ENCODE measurements at places on chromosomes 5 and 9.

DNA sequence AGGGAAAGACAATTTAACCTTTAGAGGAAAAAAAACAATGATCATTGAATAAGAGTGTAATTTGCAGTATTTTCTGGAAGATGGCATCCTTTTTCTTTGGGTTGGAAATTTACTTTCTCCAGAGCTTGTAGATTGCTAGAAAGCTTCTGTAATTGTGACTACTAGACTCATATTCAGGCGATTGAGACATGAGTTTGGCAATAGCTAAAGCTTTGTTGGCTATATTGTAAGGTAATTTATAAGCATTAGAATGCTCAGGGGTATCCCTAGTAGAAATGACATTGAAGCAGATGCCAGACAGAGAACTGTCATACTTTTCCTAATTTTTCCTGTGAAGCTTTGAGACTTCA lies 115.3 kb downstream of the UNC13B start:
- no peak for DNase-seq

DNA sequence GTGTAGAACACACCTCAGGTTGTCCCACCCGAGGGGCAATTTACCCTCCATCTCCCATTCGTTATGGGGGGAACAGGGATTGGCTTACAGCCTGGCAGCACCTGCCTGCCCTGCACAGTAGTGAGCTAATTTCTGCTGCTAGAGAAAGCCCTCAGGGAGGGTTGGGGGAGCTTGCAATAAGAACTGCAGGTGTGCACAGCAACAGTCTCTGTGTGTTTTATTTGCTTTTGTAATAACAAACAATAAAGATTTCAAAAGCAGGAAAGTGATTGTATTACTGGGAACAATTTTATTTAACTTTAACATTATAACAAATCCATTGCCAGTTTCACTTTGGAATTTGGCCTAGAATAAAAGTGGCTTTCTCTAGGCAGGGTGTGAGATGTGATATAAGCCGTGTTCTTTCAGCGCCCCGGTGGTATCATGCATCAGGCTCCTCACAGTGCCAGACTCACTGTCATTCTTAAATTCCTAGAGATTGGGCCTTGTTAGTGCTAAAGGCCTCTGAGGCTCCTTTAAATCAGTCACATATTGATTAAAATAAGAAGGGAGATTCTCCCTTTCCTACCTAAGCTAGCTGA lies 81.1 kb downstream of the RMI1 start:
- DNase-seq = no peak

DNA sequence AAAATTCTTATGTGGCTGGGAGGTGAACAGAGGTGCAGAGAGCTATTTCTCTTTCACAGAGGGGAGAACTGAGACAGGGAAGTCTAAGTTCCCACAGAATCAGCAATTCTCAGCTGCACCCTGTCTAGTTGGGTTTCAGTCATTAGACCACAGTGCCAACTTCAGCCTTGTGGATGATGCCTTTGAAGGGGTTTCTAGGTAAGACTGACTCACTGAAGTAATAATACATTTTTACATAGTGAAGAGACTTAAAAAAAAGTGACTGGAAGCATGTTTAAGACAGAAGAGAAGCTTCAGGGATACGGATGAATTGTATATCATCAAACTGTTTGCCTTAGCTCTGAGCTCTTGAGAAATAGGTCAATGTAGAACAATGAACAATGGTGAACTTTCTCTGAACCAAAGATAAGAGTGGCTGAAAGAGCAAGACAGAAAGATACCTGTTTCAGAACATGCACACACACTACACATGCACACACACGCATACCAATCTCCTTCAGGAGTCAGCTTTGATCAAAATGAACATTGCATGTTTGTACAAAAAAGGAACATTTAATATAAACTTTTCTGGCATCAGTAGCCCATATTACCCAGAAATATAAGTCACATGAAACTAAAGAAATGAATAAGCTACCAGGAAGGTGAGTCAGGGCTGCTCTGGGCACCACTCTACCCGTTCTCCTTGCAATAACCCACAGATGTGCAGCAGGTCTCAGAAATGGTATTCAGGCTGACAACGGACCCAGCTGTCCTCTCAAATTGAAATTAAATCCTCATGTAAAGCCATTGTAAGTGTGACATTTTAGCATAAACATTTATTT lies 12.6 kb upstream of the FYB1 start:
- DNase-seq = no peak

DNA sequence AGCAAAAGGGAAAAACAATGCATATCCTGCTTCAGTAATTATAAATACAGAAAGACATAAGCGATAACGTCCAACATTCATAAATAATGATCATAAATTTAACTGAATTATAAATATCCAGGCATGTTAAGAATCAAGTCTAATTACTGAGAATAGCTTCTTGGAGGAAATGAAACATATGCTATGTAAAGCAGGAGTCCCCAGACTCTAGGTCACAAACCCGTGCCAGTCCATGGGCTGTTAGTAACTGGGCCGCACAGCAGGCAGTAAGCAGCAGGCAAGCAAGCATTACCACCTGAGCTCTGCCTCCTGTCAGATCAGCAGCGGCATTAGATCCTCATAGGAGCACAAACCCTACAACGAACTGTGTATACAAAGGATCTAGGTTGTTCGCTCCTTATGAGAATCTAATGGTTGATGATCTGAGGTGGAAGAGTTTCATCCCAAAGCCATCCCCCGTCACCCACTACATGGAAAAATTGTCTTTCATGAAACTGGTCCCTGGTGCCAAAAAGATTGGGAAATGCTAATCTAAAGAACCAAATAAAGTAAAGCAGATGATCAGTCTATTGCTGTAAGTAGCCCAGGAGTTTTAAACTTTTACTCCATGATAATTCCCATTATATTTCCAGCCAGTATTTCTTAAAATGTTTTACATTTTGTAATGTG lies 50.4 kb downstream of the CERT1 start:
- DNase-seq = no peak

DNA sequence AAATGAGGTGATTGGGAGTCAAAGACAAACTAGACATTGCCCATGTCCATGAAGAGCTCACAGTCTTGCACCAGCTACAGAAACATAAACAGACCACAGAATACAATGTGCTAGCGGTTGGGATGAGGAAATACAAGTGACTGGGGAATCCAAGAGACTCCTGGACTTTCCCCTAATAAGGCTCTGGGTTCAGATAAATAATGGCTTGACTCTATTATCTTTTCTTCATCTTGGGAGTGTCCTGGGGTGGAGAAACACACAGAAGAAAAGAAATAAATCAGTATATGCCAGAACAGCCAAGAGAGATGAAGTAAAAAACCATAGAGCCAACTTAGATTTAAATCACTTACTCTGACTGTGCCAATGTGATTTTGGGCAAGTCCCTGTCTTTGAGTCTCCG lies 227.8 kb downstream of the PAPPA start:
- no peak for DNase-seq

DNA sequence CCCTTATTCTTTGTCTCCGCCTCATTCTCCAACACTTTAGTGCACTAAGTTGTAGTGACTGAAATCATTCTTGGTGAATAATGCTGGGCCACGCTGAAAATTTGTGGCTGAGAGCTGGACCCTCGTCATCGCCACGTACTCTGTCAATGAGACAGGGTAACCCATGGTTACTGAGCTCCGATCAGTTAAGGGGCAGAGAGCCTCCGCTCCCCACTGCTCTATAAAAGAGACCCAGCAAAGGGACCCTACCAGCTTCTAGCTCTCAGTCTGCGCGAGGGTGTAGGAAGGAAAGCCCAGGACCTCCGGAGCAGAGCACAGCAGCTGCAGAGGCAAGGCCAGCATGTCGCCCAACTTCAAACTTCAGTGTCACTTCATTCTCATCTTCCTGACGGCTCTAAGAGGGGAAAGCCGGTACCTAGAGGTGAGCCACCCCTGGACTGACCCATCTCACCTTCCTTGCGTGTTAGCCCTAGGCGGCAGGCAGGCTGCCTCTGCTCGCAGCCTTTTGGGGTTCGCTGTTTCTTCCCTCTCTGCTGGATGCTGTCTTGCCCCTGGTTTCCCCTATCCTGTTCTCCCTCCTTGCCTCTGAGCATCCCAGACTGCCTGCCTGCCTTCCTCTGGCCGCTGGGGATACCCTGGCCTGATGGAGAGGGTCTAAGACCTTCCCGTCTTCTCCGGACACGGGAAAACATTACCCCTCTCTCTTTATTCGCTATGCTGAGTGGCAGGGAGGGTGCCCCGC lies at the start of gene CRHBP:
TSS of gene CRHBP (plus strand) at position 251 of the 742 bp plus-strand sequence. CDS start at position 341, 90 bp downstream.
- DNase-seq = no peak

DNA sequence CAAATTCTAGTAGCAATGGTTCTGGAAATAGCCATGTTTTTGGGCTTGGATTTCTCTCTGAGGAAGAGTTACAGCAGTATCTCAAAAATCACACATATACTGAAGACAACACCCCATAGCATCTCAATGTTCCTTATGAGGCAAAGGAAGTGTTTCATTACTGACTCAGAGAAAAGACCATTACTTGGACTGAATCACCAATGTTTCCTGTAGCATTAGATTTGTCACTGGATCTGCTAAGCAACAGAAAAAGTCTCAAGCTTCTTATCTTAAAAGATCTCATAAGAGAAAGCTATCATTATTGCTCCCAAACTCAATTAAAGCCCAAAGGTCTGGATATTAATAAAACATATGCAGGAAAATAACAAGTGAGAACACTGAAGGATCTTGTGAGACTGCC lies 272.4 kb downstream of the ADAMTS6 start:
- no peak for DNase-seq

DNA sequence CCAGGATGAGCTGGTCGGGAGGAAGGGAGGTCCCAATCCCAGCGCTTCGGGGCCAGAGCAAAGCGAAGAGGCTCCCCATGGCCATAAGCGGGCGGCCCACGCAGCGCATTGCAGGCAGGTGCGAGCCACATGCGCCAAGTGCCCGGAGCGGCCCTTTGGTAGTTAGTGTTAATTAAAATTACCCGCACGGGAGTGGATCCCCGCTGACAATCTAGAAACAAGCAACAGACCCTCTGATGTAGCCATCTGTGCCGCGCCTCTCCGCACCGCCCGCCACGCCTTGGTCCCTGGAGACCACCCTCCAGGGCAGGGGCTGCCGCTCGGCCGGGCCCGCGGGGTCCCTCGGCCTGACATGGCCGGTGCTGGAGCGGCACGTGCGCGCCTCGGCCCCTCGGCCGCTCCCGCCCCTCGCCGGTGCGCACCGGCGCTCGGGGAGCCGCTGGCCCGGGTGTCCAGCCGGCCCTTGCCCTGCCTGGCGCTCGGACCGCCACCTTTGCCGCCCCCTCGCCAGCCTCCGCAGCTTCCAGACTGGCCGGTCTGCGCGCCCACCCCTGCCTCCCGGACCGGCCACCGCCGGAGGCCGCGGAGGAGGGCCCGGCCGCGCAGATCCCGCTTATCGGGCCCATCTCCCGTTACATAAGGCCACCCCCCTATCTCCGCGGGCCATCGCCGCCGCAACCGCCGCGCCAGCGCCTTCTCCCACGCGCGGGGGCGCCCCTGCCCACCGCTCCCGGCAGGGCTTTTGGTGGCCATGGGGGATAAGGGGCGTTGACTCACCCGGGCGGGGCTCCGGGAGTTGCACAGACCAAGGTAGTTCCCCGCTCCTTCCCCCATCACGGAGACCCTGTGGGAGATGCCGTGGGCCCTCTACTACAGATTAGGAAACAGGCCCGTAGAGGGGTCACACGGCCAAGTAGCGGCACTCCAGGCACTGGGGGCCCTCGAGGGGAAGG lies 1.9 kb upstream of the IL13 start:
- DNase-seq = no peak

DNA sequence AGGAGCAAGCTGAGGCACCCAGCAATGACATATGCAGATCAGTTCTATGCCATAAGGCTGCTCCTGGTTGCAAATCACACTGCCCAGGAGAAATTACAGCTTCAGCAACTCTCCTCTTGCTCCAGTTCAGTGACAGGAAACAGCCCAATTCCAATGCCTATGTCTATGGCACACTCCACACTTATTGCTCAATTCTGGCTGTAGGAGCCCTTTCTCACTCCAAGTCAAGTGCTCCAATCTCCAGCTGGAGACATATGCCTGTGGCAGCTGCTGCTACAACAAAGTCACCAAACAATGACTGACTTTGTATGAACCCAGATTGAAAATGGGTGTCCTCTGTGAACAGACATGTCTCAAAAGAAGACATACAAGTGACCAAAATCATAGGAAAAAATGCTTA lies 31.8 kb upstream of the PLCXD3 start:
- DNase-seq = no peak

- no peak for DNase-seq
These were observed 410.1 kb upstream of the SMARCA2 start for GRCh38 chr9:1604942-1605560.

DNA sequence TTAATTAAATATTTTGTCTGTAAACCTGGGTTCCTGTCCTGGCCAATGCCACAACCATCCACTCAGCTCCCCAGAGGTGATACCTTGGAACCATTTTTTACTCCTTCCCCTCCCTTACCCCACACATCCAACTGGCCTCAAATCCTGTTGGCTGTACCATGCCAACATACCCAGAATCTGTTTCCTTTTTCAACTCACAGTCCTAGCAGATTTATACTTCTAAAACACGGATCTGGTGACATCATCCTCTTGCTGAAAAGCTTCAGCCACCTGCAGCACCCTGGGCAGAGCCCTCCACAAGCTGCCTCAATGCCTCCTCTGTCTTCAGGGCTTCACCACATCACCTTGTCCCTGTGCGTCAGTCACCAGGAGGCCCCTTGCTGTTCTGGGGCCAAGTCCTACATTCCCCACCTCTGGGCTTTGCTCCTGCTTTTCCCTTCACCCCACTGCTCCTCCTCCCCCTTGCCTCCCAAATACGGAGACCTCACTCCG lies 14.9 kb downstream of the SEMA6A start:
- no peak for DNase-seq

DNA sequence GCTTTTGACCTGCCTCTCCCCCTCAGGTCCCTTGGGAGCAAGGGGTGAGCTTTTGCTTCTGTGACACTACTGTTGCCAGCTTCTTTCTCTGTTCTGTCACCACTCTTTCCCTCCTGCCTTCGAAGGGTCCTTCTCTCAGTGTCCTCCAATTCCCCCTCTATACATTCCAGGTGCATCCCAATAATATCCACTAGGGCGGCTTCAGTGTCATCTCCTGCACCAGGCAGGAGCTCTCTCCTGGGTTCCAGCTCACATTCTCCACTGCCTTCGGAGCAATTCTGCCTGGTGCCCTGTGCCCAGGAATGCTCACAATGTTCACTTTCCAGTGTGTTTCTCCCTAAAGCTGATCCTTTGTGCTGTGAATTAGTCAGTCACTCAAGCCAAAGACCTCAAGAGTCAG lies 83.9 kb upstream of the CXCL14 start:
- no peak for DNase-seq

GRCh38 chr9:73152543-73152844 lies 829 bp downstream of the ANXA1 start:
- DNase-seq = no peak

DNA sequence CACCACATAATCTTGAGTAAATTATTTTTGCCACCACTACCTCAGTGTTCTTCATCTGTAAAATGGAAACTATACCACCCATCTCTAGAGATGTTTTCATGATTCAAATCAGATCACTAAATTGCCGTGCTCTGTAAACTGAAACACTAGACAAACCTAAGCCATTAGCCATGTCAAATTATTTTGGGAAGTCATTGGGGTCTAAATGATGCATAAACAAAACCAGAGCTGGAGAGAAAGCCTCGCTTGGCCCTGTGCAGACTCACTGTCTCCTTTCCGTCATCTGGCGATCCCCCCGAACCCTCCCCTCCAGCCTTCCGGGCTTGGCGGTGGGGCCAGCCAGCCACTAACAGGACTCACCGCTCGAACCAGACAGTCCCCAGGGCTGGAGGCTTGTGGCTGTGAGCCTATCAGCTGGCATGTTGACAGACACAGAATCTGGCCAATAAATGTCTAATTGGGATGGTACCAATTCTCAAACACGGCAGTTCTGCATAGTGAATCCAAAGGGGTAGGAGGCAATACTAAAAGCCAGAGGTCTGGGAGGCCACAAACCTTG lies 256.5 kb downstream of the SEC61B start:
- no peak for DNase-seq

Measured in effector CD4-positive, alpha-beta T cell (primary cell).